ENCODE measurements at places on chromosomes 11 and 22.

GRCh38 chr11:119861160-119861559 is 132.2 kb upstream of the NECTIN1 start:
- no peak for DNase-seq

DNA sequence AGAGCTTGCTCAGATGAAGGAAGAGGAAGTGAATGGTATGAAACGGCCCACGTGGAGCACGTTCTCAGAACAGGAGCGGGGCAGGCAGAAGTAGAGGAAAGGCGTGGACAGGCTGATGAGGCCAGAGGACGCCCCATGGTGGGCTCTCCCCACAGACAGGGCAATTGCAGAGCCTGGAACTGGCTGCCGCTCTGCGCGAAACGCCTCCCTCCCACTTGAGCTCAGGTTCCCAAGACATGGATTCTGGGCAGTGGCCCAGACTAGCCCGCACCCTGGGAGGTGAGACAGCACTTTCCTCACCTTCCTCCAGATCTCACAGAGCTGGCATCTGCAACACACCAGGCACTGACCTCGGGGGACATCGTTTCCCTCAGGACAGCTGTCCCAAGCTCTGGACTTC is 117.6 kb downstream of the PHF21B start:
- no peak for DNase-seq

GRCh38 chr22:22800716-22801115 is 86.9 kb upstream of the IGLL5 start:
- DNase-seq: no peak

GRCh38 chr11:65156256-65156655 is 13.8 kb upstream of the SPDYC start:
- DNase-seq: no peak

DNA sequence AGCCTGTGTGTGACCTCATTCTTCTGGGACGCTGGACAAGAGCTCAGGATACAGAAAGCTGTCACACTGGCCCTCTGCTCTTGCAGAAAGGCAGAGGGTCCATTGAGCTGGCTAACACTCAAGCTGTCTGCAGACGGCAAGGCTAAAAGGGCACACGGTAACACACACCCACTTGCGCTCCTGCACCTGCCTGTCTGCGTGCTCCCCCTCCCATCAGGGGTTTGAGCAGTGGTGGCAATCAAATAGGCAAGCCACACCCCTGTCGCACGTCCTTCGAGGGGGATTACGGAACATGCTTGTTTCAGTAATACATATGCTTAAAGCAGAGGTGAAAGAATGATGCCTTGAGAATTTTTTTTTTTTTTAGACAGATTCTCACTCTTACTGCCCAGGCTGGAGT is 7.1 kb upstream of the QSER1 start:
- DNase-seq: no peak

DNA sequence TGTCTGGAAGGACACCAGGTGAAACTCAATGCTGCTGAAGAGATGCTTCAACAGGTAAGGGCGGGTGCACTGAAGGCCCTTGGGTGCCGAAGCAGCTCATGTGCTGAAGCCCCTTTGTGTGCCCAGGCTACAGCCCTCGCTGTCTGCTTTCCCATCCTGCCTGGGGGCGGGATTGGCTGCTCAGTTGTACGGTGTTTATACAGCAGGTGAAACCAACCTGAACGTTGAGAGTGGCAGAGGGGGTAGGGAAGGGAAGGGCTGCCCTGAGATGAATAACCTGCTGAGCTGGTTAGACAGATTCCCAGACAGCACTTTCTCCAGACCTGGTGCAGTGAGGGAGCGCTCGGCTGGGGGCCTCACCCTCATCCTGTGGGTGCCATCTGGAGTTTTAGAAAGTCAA is 75.7 kb downstream of the CYB5R2 start:
- DNase-seq: no peak

DNA sequence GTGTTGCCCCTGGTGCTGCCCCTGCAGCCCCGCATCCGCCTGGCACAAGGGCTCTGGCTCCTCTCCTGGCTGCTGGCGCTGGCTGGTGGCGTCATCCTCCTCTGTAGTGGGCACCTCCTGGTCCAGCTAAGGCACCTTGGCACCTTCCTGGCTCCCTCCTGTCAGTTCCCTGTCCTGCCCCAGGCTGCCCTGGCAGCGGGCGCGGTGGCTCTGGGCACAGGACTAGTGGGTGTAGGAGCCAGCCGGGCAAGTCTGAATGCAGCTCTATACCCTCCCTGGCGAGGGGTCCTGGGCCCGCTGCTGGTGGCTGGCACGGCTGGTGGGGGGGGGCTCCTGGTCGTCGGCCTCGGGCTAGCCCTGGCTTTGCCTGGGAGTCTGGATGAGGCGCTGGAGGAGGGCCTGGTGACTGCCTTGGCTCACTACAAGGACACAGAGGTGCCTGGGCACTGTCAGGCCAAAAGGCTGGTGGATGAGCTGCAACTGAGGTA is 278 bp downstream of the ROM1 start:
- no peak for DNase-seq

DNA sequence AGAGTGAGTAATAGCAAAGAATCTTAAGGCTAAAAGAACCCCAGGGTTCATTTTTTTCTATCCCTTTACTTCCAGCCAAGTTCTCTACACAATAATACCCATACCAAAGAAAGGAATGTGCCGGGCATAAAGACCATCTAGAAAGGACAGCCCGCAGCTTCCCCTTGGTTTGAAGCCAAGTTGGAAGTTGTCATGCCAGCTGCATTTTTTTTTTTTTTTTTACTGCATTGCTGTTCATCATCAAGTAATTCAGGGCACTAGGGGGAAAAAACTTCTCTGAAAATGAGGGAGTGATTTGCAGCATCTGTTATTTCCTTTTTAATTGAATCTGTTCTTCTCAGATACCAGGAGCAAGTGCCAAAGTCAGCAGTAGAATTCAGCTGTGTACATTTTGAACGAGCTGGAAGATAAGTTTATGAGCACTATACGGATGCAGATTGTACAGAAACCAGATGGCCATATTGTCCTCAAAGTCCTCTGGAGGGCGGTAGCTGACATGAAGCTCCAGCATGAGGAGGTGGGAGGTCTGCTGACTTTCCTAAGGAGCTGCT is 56.4 kb downstream of the UBASH3B start:
- DNase-seq: no peak

DNA sequence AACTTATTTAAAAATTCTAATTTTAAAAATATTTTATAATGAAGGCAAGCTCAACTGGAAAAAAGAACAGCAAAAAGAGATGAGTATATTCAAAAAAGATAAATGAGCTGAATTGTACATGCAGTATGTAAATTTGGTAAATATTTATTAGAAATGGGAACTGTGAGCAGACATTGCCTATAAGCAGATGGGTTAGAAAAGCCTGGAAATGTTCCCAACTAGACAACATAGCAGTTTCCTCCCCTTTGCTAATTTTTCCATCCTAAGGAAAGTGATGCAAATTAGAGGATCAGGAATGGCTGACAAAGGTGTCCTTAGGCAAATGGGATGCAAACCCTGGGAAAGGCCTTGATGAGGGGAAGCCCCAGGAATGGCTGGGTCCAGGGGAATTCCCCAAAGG is 37.2 kb downstream of the TP53I11 start:
- no peak for DNase-seq

DNA sequence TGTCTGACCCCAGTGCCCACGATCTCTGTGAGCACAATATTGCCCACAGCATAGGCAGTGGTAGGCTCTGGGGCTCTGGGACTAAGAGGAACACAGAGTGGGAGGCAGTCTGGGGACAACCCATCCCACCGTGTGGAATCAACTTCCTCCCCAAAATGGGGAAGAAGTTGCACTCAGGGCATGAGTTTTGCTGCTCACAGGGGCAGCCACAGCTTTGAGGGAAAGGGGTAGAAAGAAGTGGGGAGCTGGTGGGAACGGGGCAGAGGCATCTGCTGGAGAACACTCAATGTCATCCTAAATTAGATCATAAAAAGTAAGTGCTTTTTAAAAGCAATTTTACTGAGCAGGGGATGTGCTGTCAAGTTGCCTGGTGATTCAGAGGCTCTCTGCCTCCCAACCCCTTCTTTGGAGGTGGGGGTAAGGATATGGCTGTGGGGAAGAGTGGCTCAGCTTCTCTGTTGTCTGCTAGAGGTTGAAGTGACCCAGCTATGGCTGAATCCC is 233.8 kb upstream of the NCAM1 start:
- DNase-seq: no peak

DNA sequence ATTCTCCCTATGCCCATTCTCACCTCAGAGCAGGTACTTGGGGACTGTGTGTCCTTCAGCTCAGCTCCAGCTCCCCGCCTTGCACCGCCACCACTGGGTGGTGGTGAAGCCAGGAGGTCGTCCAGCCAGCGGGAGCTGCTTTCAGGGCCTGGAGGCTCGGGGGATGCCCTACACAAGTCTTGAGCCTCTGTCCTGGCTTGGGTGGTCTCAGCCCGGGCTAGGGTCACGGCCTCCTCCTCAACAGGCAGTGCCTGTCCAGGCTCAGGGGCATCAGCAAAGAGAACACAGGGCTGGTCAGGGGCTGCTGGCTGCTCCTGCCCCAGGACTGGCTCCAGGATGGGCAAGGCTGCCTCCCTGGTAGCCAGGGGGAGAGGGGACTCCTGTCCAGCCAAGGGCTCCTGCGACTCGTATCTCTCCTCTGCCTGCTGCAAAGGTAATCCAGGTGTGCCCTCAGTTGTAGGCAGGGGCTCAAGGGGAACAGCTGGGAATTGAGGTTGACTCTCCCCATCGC is 12.2 kb downstream of the TNKS1BP1 start:
- DNase-seq: no peak

GRCh38 chr11:99316776-99317520 is 296.2 kb downstream of the CNTN5 start:
- no peak for DNase-seq

GRCh38 chr11:117950301-117950700 is 21.1 kb upstream of the TMPRSS13 start:
- no peak for DNase-seq

DNA sequence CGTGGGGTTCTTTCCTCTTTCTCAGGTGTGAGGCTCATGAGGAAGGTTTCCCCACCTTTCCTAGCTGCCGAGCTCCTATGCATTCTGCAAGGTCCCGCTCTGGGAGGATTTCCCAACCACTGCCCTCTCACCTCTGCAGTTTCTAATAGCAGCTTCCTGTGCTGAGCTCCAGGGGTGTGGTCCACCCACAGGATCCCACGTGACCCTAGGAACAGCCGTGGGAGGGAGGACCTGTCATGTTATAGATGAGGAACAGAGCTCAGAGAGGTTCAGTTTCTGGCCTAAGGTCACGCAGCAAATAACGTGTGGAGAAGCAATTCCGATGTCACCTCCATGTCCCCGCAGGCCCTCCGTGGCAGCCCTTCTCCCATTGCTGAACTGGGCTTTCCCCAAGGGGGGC is 38.5 kb downstream of the FLRT1 start:
- no peak for DNase-seq

- DNase-seq: no peak
These were observed 67.1 kb upstream of the WNT7B start for GRCh38 chr22:46043816-46044620.

- DNase-seq: peak; percentile 53
These were observed 486 bp downstream of the STIM1 start for GRCh38 chr11:3855808-3856491.

DNA sequence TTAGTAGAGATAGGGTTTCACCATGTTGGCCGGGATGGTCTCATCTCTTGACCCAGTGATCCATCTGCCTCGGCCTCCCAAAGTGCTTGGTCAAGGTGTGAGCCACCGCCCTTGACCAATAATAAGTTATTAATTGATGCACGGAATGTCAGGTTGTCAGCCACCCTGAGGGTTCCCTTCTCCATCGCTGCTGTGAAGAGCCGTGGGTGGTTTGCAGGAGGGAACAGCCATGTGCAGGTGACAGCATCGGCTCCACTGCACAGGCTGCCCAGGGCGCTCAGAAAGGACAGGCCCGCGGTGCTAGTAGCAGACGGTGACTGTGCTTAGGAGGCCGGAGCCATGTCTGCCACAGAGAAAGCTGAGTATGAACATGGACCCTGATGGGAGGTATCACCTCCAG is 814.0 kb downstream of the BRD1 start:
- no peak for DNase-seq

DNA sequence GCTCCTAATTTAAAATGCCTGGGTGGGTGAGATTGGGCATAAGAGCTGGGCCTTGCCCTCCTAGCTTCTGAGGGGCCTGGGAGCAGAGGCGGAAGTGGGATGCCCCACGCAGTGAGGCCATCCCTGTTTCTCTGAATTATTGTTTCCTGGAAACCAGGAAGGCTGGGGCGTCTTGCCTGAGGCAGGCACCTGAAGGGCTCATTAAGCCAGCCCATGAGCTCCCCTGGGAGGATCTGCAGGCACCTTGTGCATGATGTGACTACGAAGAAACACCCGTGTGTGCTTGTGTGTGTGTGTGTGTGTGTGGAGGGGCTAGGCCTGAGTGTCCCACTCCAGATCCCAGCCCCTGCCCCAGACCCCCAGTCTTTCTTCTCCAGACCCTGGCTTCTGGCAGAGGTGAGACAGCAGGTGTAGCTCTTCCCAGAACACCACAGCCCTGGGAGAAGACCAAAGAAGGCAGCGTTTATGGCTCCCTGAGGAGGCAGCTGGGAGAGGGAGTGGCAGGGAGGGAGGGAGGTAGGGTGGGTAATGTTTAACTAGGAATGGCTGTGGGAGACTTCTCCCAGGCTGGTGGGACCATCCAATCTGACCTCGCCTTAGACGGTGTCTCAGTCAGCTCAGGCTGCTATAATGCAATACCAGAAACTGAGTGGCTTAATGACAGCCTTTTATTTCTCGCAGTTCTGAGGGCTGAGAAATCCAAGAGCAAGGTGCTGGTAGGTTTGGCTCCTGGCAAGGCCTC is 2.1 kb upstream of the BATF2 start:
- DNase-seq: no peak

DNA sequence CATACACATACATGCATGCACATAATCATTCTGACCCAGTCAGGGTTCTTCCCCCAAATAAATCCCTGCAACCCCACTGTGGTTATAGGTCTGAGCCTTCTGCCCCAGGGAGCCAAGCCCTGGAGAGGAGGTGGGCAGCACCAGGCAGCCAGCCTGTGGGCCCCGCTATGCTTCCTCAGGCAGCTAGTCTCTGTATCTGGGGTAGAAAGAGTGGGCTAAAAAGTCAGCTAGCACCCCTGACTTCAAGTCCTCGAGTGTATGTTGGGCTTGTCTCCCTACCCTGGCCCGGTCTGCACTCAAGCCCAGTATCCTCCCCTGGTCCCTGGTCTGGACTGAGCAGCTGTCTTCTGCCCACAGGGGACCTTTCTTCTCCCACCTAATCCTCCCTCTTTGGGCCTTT is 28.0 kb downstream of the KCNQ1OT1 start:
- DNase-seq: no peak

- peak; percentile 34 for DNase-seq
These were observed 103.2 kb downstream of the ZBTB16 start for GRCh38 chr11:114162719-114163123.

GRCh38 chr22:48541401-48542098 is 1286.1 kb downstream of the BRD1 start:
- no peak for DNase-seq
